ENCODE measurements at places on chromosomes 2 and 18.

GRCh38 chr2:45992021-45992740, 305.0 kb upstream of the EPAS1 start:
- peak; percentile 30 for DNase-seq

GRCh38 chr2:241066893-241067341, 35.2 kb downstream of the MTERF4 start:
- DNase-seq: no peak

DNA sequence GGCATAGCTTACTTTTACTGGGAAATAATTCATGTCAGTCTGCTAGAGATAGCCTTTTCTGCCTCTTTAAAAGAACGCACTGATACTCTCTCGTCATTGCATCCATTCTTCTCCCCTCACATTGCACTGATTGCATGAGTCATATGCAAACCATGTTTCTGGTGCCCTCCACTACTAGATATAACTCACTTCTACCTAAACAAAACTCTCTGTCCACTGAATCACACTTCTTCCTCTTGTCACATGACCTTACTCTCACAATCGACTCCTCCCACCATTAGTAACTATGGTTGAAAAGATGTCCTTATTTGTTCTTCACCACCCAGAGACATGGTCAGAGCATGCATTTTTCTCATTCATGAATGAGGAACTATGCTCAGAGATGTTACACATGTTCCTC, 158.0 kb downstream of the CSRNP3 start:
- no peak for DNase-seq

DNA sequence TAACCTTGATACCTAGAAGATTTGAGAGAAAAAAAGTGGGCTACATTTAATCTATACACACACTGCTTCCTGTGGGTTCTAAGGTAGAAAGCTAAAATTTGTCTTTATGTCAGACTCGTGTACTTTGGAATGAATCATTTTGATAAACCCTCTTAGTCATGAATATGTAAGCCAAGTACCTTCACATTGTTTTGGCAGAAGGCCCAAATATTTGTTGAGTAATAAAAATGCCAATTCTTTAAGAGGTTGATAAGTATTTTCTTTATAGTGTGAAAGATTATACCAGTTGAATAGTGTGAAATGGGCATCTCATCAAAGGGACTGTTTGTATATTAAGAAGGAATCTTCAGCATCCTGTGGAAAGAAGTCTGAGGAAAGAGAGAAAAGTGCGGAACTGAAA, 1464.7 kb upstream of the ZEB2 start:
- DNase-seq: no peak

DNA sequence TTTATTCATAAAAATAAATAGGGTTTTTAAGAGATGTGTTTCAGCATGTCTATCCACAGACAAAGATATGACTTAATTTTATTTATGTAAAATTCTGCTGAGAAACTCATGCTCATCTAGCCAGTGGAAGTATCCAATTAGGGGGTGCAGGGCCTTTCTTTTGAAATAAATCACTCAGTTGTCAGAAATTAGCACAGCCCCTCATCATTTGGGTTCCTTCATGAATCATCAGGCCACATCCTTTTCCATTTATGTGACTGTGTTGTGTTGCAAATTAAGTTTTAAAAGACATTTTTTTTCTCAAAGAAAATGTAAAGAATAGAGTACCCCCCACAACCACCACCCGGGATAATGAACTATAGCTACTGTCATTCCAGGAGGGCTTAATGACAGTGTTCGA, 185.8 kb downstream of the NRP2 start:
- DNase-seq: no peak

DNA sequence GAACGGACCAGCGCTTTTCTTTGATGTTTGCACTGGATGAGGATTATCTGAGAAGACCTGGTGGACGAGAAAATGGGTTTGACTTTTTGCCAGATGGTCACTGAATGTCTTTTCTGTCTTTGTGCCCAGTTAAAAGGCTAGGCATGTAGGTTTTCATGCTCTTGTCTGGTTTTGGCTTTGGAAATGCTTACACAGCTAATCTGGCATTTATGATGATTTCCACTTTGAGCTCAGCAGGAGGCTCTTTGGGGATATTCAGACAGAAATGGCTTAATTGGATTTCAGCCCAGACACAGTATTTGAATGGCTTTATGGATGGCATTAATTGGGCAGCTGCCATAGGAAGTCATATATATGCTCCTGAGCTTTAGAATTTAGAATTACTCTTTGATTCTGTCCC, 59.6 kb downstream of the NCK2 start:
- DNase-seq: no peak

GRCh38 chr2:141569941-141570340, 560.9 kb downstream of the LRP1B start:
- no peak for DNase-seq

DNA sequence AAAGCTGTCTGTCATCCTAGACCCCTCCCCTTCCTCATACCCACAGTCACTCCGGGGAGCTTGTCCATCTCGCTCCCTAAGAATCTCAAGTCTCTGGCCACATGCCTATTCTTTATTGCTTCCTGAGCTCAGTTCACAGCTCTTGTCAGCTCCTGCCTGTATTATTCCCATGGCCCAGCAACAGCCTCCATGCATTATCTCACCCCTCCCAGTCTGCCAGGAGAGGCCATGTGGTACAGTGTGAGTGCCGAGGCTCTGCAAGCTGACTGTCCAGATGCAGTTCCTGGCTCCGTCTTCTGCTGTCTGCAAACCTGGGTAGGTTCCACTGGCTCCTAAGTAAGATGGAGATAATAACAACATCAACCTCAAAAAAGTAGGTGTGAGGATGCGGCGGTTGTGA, 79.7 kb downstream of the MRPS9 start:
- DNase-seq: no peak

- no peak for DNase-seq
These were observed 28.4 kb downstream of the CPS1 start for GRCh38 chr2:210584834-210585233.

- no peak for DNase-seq
These were observed 4.3 kb upstream of the GPR45 start for GRCh38 chr2:105237045-105237765.
